ENCODE measurements at places on chromosomes 3 and 15.

GRCh38 chr3:55405436-55405835 is 81.7 kb downstream of the WNT5A start:
- DNase-seq = no peak

- DNase-seq = no peak
These were observed 50.1 kb downstream of the UMPS start for GRCh38 chr3:124780356-124780755.

GRCh38 chr3:14263317-14264005 is 84.8 kb downstream of the LSM3 start:
- no peak for DNase-seq

- DNase-seq = no peak
These were observed 421.8 kb downstream of the NLGN1 start for GRCh38 chr3:173819368-173819767.

- peak; percentile 6 for DNase-seq
These were observed at the start of gene SHISA5 for GRCh38 chr3:48504051-48504946. Gene SHISA5 (minus strand): TSS chr3:48504174. CDS start chr3:48504094, 80 bp downstream.

- no peak for DNase-seq
These were observed 65.8 kb downstream of the SMARCC1 start for GRCh38 chr3:47715928-47716327.

DNA sequence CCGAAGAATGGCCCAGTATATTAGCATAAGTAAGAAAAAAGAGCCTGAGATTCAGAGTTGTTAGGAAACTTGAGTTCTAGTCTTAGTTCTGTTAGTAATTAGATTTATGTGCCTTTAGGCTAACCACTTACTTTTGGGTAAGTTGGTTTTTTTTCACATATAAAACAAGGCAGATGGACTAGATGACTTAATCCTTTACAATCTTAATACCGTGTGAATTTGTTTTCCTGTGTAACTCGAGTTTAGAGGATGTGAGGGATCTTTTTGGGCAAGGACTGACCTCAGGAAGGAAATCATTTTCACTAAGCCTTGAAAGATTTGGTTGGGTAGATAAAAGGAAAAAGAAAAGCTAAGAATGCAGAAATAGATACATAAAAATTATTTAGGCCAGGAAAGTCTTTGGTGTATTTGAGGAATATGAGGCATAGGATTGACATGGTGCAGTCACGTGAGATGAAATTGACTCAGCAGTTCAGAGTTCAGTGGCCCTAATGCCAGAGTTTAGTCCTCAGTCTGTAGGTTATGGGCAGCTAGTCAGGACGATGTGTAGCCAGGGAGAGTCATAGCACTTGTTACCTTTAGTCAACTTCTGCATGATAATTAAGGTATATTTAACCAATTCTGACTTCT is 34.6 kb downstream of the PAK2 start:
- DNase-seq = no peak

DNA sequence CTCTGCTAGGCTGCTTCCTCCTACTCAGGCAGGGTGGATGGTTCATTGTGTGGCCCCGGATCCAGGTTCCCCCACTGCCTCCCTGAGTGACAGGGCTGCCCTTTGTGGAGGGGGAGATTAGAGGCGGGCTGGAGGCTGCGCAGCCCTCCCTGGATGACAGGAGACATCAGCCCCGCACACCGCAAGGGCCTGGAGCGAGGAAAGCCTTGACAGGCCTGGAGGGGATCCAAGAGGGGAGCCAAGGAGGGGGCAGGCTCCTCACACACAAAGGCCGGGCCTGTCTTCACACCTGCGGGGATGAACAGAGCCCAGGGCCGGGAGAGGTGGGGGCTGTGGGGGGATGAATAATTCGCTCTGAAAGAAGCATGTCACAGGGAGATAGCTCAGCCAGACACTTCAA is 72.9 kb downstream of the RPN1 start:
- no peak for DNase-seq

GRCh38 chr15:73915082-73915481 is 11.2 kb upstream of the LOXL1 start:
- DNase-seq = no peak

- no peak for DNase-seq
These were observed 18.7 kb downstream of the ZNF80 start for GRCh38 chr3:114218578-114219185.

GRCh38 chr3:71423151-71423906 is 160.2 kb downstream of the FOXP1 start:
- DNase-seq = peak; percentile 69
